GM12864 (cell line): ENCODE measurements at places on chromosomes 6 and 20.

DNA sequence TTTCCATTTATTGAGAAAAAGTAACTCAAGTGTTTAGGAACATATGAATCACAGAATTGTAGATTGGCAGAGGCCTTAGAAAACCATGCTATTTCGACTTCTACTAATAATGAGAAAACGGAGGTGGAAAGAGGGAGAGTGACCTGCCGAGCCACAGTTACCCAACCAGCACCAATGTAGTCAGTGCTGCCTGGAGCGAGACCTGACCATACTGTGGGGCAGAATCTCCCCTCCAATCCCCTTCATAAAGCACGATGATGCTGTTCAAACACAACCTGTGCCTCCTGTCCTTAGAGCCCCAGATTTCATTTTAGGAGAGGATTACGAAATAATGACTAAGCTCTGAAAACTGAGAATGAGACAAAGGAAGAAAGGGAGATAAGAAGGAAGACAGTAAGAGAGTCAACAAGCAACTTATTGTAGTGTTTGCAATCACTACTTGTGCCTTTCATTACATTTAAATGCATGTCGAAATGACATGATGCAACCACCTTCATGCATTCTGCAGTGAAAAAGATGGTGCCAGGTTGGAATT lies 70.6 kb downstream of the ATXN1 start:
- DNase-seq = no peak

DNA sequence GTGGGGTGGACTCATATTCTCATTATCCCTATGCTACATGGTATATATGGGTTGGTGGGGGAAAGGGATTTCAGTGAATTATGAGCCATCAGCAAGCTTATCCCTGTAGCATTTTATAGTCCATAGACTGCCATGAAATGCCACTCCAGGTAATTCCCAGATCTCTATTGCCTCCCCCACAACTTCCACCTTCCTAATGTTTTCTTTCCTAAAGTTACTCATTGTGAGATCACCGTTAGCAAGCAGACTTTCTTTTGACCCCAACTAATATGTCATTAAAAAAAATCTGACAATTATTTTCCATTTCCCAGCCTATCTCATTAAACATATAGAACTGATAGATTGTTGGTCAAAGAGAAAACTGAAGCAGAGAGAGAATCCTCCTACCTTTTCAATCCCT lies 40.7 kb upstream of the TBX18 start:
- DNase-seq = no peak

DNA sequence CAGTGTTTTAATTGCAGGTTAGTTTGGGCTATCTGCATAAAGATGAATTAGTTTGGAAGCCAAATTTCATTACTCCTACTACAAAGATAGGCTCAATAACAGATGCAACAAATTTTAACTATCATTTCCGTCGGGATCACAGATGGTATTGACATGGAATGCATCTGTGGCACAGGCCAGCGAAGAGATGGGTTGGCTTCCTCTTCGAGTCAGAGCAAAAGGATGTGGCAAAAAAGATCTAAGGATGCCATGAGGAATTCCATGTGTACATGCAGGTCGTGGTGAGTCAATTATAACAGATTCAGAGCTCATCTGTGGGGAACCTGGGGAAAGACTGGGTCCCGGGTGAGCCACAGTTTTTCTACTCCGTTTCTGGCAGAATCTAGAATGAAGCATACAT lies 83.0 kb upstream of the CITED2 start:
- no peak for DNase-seq

- DNase-seq = no peak
Measured at GRCh38 chr20:14677455-14677854, 340.0 kb upstream of the FLRT3 start.

- no peak for DNase-seq
Measured at GRCh38 chr6:49698478-49698877, 14.9 kb downstream of the CRISP2 start.

GRCh38 chr6:107103082-107103481 lies 12.2 kb downstream of the BEND3 start:
- DNase-seq = no peak

DNA sequence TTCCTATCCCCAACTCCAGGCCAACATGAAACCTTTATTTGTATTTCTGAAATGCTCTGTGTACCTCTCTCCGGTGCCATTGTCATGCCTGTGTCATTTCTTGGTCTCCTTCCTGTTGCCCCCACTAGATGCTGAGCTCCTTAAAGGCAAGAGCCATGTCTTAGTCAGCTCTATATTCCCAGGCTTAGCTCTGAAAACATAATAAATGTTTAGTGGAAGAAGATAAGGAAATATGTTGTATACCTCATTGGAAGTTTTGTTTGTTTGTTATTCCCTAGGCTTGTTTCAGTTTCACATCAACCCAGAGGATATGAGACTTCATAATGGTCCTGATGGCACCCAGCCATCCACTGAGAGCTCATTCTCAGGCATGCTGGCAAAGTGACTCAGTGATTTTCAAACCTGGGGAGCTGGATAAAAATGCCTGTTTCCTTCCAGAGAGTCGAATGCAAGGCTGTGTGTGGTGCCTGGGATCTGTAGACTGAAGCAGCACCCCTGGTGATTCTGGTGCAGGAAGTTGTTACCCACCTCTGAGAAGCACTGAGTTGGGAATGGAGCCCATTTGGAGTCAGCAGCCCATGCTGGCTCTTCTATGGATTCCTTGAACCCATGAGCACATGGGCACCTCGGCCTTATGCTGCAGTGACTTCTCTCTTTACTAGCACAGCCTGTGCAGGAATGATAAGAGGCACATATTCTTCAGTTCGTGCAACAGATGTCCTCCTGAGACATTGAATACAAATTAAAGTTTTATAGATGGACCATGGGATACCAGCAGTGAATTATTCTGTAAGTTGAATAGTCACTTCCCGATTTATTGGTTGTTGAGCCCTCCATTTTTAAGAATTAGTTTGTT lies 205.2 kb downstream of the FARS2 start:
- no peak for DNase-seq

GRCh38 chr20:46789339-46790028 lies 80.0 kb downstream of the SLC2A10 start:
- DNase-seq = no peak

DNA sequence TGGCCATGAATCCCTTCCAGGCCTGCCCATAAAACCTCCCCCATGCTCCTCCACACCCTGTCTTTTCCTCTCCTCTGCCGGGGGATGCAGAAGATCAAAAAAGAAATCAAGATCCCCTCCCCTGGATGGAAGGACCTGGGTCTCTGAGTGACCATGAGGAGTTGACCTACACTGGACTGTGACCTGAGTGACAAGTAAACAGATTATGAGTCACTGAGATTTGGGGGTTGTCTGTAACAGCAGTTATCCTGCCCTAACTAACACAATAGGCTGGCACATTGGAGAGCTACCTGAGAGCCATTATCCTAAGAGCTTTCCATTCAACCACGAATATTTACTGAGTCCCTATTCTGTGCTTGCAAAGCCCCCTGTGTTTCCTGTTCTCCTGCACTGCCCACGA lies 28.4 kb upstream of the SIRPA start:
- no peak for DNase-seq

GRCh38 chr6:137235686-137236085 lies 16.5 kb upstream of the IFNGR1 start:
- DNase-seq = no peak

- DNase-seq = no peak
Measured at GRCh38 chr6:168826726-168827585, 386.0 kb downstream of the SMOC2 start.

DNA sequence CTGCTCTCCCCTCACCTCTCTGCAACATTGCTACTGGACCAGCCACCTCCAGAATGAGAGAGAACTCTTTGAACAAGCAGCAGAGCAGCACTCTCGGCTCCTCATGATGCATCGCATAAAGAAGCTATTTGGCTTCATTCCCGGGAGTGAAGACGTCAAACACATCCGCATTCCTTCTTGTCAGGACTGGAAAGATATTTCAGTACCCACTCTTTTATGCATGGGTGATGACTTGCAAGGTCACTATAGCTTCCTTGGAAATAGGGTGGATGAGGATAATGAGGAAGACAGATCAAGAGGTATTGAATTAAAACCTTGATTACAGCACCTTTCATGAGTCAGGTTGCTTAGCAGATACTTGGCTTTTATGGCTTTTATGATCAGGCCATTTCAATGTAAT lies 4.3 kb downstream of the CALHM4 start:
- no peak for DNase-seq

- DNase-seq = no peak
Measured at GRCh38 chr20:14759979-14760378, 422.6 kb upstream of the FLRT3 start.

DNA sequence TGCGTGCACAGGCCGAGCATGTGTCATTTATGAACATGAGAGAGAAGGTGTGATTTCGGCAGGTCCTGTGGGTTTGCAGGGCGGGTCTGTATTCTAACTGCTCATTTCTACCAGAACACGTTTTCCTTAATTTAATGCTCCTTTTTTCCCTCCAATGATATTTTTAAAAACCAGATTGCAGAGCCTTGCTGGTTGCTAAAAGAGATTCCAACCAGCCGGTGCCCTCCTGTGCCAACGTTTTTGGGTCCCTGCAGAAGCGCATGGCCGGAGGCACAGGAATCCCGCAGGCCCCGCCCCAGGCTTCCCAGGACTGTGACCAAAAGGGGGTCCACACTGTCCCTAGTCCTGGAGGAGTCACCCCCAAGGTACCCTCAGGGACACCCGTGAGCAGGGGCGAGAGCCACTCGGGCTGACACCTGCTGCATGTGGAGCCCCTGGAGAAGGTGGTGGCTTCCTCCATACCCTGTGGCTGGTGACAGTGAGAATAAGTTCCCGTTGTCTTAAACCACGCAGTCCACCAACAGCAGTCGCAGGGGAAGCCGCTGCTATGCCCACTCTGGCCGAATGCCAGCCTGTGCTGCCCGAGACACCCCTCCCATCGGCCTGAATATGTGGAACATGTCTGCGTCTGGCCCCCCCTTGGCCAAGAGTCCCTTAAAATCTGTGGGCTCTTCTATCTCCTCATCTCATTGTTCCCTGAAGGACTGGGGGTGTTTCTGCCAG lies 15.7 kb upstream of the NTSR1 start:
- DNase-seq = no peak

- no peak for DNase-seq
Measured at GRCh38 chr20:58745391-58745790, 52.8 kb downstream of the NPEPL1 start.

DNA sequence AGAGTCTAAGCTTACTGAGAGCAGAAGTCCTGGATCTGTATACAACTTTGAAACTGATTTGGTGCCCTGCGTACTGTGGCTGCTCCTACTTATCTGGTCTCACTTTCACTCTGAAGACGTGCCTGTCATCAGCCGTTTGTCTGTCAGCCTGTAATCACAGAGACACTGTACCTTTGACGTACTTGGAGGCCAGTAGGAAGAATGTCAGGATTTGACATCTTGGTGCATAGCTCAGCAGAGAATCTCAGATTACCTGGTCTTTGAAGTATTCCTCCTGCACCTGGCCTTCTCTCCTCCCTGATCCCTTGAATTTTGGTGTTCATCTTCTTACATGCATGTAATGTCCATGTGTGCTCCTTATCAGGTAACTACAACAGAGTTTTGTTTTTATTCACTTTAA lies 37.7 kb downstream of the DSE start:
- no peak for DNase-seq

GRCh38 chr6:87943191-87943590 lies 104.5 kb upstream of the SPACA1 start:
- DNase-seq = no peak

DNA sequence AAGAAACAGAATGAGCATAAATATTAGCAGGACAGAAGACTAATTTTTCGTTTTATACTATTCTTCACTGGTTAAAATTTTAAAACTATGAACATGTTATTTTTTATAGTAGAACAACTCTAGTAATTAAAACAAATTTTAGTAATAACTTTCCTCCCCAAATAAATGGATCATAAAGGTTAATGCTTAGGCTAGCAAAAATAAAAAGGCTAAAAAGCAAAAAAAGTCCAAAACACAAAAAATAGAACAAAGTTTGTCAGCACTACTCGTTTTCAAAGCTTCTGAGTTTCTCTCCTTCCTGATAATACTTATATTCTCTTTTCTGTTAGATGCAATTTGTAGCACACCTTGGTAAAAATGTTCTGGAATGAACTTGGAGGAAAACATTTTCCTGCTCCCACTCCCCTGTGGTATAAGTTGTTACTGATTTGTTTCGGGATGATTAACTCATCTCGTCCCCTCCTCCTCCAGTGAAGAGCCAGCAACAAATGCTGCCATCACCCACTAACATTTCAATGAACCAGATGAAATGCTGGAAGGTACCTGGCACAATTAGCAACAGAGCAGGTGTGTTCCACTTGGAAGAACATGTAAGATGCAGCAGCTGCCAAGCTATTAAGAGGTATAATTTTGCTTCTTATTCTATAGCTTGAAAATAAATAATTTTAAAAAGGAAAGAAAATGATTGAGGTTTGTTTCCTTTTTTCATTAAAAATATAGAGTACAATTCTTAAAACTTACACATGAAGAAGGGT lies 130.5 kb downstream of the MYB start:
- DNase-seq = no peak

- no peak for DNase-seq
Measured at GRCh38 chr20:5511082-5511481, 194.3 kb upstream of the PROKR2 start.

DNA sequence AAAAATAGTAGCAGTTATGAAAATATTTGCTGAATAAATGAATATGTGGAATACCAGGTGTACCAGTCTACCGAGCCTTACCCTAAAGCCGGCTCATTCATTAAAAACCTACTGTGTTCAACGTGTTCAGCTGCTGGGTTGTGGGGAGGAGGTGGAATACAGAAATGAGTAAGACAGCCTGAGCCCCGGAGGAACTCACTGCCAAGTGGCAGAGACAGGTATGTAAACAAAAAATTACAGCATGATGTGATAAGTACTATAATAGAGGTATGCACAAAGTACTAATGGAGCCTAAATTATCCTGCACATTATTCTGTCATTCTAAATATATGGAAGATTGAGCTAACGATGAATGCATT lies 6.8 kb upstream of the ADTRP start:
- peak; percentile 69 for DNase-seq

GRCh38 chr6:42519779-42520178 lies 44.0 kb upstream of the UBR2 start:
- DNase-seq = no peak

DNA sequence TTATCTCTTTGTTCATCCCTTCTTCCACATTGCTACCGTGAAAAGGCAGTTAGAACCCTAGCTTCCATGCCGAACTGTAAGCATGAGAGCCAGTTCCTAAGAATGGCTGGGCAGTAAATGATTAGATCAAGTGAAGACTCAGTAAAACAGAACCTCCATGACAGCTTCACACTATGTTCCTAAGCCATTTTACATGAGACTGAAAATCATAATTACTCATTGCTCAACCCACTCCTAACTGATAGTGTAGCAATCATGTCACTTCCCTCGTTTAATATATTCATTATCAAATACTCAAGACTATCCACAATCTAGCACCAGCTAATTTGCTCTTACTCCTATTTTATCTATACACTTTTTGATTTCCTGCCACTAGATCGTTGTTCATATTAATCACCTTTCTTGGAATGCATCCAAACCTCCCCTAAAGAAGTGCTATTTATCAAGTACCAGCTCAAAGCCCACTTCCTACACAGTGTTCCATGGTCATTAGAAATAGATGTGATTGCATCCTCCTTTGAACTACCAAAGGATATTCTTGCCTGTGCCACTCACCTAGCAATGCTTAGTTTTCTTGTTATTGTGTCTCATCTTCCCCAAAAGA lies 6.0 kb downstream of the TMEM30A start:
- no peak for DNase-seq
